ENCODE measurements at places on chromosomes 5 and 9. TPM values are rescaled to one million over a fixed set of nuclear protein-coding genes. Genes with fewer than 3 reads are reported as not detected.

DNA sequence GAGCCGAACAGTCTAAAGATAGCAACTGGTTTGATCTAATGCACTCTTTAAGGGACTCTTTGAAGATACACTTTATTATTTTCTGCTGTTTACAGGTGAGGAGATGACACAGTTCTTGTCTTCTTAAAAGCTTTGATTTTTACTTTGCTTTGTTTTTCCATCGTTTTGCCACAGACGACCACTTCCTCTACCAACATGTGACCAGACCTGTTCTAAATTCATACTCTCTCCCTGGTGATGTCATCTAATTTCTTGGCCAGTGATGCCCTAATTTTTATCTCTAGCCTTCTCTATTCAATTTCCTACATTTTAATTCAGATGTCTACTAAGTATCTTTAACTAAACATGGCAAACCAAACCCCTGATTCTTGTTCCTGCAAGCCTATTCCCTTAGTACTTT is 583.4 kb upstream of the ITGA1 start:
- no peaks in the 10 kb centered on the region for H3K36me3 ChIP-seq
- no peaks in the 10 kb centered on the region for H3K27me3 ChIP-seq
- H3K4me1 ChIP-seq: no peaks in the 10 kb centered on the region
- no peak for DNase-seq
- H3K27ac ChIP-seq: no peak overlapping the region
- H3K4me3 ChIP-seq: no peak overlapping the region

DNA sequence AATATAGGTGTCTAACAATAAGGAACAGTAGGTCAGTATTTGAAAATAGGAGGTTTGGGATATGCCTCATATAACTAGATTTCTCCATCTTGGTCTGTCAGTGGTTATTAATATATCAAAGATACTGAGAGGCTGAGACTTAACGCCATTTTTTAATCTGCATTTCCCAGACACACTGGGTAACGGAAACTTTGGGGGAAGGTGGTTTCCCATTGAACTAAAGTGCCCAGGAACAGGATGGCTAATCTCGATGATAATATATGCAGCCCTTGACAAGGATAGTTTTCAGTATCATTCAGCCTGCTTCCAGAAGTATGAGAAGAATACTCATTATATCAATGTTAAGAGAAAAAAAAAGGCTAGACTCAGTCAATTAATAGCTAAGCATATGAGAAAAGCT is 30.7 kb downstream of the EFNA5 start:
- no peak overlapping the region for H3K27ac ChIP-seq
- H3K4me3 ChIP-seq: no peak overlapping the region
- no peak for DNase-seq
- no peaks in the 10 kb centered on the region for H3K36me3 ChIP-seq

GRCh38 chr9:107739601-107740082 is 250.1 kb upstream of the KLF4 start:
- peak; percentile 77 for DNase-seq
- peak overlapping the region; percentile 82 for H3K27ac ChIP-seq
- peaks cover 8% of the 10 kb centered on the region for H3K4me1 ChIP-seq
- no peaks in the 10 kb centered on the region for H3K27me3 ChIP-seq

DNA sequence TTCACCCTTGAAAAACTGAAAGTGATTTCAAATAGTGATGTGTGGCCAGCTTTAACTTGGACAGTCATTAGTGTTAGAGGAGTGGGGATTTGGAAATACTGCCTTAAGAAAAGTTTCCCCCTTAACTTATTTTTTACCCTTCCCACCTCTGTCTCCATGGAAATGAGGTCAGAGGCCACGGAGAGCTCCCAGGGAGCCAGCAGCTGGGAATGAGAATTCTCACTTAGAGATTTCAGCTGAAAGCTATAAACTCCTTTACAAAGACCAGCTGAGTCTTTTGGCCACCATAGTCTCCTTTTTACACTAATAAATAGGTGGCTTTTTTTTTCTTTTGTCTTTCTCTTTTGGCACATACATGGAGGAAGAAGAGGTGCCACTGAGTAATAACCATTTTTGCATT is 45.7 kb upstream of the PIK3R1 start:
- H3K27me3 ChIP-seq: no peaks in the 10 kb centered on the region
- peak overlapping the region; percentile 80 for H3K27ac ChIP-seq
- H3K36me3 ChIP-seq: no peaks in the 10 kb centered on the region
- H3K4me3 ChIP-seq: no peak overlapping the region

- H3K27me3 ChIP-seq: no peaks in the 10 kb centered on the region
- H3K27ac ChIP-seq: no peak overlapping the region
- no peak for DNase-seq
- no peaks in the 10 kb centered on the region for H3K4me1 ChIP-seq
Measured at GRCh38 chr5:28301712-28302111, 1263.3 kb upstream of the CDH9 start.

The SLC31A2 gene
- total RNA-seq: 3.0 TPM

DNA sequence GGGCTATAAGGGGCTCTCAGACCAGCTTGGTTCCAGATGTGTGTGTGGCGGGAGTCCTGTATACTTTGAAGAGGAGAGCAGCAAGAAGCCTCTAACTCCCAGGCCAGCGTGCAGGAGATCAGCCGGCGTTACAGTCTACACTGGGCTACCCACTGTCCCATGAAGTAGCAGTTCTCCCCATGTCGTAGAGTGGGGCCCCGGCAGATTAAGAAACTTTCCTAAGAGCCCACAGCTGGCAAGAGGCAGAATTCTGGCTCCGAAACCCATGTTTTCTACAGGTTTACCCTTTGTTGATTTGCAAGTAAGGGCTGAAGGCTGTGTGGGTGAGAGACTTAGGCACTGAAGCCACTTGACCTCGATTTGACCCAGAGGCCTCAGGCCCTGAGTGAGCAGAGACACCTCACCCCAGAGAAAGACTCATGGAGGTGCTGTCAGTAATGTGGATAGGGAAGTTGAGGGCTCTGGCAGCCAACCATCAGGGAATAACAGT is 881 bp upstream of the B4GALT1 start:
- peak overlapping the region; percentile 96 for H3K27ac ChIP-seq
- H3K4me3 ChIP-seq: peak overlapping the region; percentile 34

DNA sequence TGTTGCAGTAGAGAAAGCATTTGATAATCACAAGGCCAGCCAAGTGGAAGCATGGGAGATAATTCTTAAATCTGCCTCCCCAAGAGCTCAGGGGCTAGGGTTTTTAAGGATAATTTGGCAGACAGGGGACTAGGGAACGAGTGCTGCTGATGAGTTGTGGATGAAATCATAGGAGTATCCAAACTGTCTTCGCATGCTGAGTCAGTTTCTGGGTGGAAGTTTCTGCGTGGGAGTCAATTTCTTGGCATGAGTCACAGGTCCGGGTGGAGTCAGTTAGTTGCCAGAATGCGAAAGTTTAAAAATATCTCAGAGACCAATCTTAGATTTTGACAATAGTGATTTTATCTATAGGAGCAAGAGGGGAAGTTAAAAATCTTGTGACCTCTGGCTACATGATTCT is 112.6 kb downstream of the TMC1 start:
- no peaks in the 10 kb centered on the region for H3K36me3 ChIP-seq
- no peak for DNase-seq
- H3K4me1 ChIP-seq: no peaks in the 10 kb centered on the region
- H3K4me3 ChIP-seq: no peak overlapping the region

The CCDC183 gene
- total RNA-seq: not detected

DNA sequence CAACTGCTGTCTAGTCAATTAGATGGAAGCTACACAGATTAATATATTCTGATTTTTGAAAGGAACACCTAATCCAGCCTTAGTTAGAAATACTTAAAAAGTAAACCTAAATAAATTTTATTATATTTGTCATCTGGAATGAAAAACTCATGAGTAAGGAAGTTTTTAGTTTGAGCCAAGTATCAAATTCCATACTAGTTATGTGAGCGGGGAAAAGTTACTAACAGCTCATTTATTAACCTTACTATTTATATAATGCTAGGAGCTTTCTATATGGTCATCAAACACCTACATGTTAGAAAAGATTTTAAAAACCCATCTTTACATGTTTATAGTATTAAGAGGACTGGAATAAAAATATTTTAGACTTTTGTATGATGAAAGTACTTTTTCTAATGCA is 41.6 kb upstream of the POU5F2 start:
- H3K27me3 ChIP-seq: no peaks in the 10 kb centered on the region
- H3K4me3 ChIP-seq: no peak overlapping the region
- no peaks in the 10 kb centered on the region for H3K4me1 ChIP-seq
- no peak overlapping the region for H3K27ac ChIP-seq
- no peaks in the 10 kb centered on the region for H3K36me3 ChIP-seq
- DNase-seq: no peak

DNA sequence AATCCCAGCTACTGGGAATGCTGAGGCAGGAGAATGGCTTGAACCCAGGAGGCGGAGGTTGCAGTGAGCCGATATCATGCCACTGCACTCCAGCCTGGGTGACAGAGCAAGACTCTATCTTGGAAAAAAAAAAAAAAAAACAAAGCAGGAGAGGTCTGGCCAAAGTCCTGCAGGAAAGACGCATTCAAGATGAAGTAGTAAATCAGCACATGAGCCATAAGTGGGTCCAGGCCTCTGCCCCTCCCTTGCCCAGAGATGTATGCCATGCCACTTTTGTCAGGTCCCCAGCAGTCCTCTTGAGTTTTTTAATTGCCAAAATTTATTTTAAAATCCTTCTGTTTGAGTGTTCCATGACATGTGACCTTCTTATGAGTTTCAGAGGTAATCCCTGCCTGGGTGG is 8.5 kb upstream of the PHF19 start:
- no peaks in the 10 kb centered on the region for H3K4me1 ChIP-seq
- H3K4me3 ChIP-seq: no peak overlapping the region
- peak overlapping the region; percentile 17 for H3K27ac ChIP-seq
- H3K36me3 ChIP-seq: no peaks in the 10 kb centered on the region

GRCh38 chr9:13487498-13487897 is 208.0 kb upstream of the MPDZ start:
- no peak overlapping the region for H3K27ac ChIP-seq
- no peak overlapping the region for H3K4me3 ChIP-seq
- H3K27me3 ChIP-seq: no peaks in the 10 kb centered on the region
- H3K36me3 ChIP-seq: no peaks in the 10 kb centered on the region
- H3K4me1 ChIP-seq: no peaks in the 10 kb centered on the region

GRCh38 chr5:18972177-18972576 is 1015.8 kb downstream of the CDH18 start:
- no peaks in the 10 kb centered on the region for H3K27me3 ChIP-seq
- no peaks in the 10 kb centered on the region for H3K4me1 ChIP-seq
- no peak overlapping the region for H3K4me3 ChIP-seq
- H3K27ac ChIP-seq: no peak overlapping the region
- DNase-seq: no peak

The SRA1 gene
- 14.9 TPM for total RNA-seq

DNA sequence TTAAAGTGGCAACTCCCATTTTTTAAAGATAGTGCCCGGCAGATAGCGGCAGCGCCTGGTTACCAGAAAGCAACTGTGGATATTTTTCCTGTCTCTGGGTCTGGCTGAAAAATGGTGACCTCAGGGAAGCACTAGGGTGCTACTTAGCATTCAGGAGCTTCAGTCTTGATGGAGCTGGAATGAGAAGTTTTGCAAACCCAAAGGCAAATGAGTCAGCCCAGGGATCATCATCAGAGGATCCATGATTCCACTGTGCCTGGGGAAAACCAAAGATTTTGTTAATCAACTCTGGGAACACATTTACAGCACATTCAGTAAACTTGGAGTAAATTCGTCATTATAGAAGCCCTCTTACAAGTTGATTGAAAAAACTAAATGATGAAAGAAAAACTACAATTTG is 26.7 kb downstream of the F2R start:
- H3K36me3 ChIP-seq: no peaks in the 10 kb centered on the region
- H3K27me3 ChIP-seq: no peaks in the 10 kb centered on the region
- H3K4me1 ChIP-seq: no peaks in the 10 kb centered on the region
- H3K27ac ChIP-seq: no peak overlapping the region
- no peak overlapping the region for H3K4me3 ChIP-seq

DNA sequence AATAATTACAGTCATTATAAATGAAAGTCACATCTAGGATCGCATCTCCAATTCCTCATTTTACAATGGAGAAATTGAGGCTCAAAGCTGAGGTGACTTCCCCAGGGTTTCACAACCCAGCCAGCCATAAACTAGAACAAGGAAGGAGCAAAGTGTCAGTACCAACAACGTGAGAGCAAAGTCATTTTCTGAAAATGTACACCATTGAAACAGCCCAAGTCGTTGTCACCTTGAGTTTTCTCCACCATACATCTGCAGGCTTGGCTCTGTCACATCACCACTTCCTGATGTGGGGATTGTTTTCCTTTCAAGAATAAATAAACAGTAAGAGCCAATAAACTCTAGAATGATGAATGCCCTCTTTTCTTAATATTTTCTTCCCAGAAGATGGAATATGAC is 184.5 kb upstream of the PTGER4 start:
- H3K4me3 ChIP-seq: no peak overlapping the region
- H3K4me1 ChIP-seq: no peaks in the 10 kb centered on the region
- no peaks in the 10 kb centered on the region for H3K27me3 ChIP-seq
- H3K36me3 ChIP-seq: no peaks in the 10 kb centered on the region
- no peak overlapping the region for H3K27ac ChIP-seq

GRCh38 chr9:27335075-27335474 is 38.1 kb upstream of the EQTN start:
- H3K4me3 ChIP-seq: no peak overlapping the region
- no peaks in the 10 kb centered on the region for H3K36me3 ChIP-seq
- no peaks in the 10 kb centered on the region for H3K27me3 ChIP-seq
- H3K4me1 ChIP-seq: peaks cover 11% of the 10 kb centered on the region
- H3K27ac ChIP-seq: no peak overlapping the region

The GMCL2 gene
- total RNA-seq: not detected

The C1QTNF2 gene
- 2.8 TPM for total RNA-seq

- H3K27ac ChIP-seq: no peak overlapping the region
- no peak overlapping the region for H3K4me3 ChIP-seq
- H3K4me1 ChIP-seq: no peaks in the 10 kb centered on the region
- no peaks in the 10 kb centered on the region for H3K27me3 ChIP-seq
Measured at GRCh38 chr5:120382833-120383232, 81.3 kb upstream of the PRR16 start.

- no peak overlapping the region for H3K27ac ChIP-seq
- DNase-seq: no peak
- H3K4me3 ChIP-seq: no peak overlapping the region
- no peaks in the 10 kb centered on the region for H3K36me3 ChIP-seq
- H3K27me3 ChIP-seq: no peaks in the 10 kb centered on the region
Measured at GRCh38 chr9:71853084-71853483, 57.9 kb downstream of the ABHD17B start.

The PTPRD gene
- 1.2 TPM for total RNA-seq

DNA sequence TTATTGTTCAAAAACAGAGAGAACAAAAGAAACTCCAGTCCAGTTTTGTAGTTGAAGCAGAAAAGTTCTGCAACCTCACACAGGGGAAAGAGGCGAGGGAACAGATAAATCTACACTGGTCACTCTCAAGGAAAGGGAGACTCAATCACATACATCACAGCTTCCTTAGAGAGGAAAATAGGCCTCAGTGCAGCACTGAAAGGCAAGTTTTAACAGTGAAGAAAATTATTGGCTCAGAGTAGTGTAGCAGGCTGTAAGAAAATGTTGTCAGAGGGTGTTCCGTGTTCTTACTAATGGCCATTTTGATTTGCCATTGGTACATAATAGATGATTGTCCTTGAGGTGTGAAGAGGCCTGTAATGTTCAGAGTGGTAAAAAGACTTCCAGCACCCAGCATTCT is 530.0 kb upstream of the CDH6 start:
- H3K36me3 ChIP-seq: no peaks in the 10 kb centered on the region
- no peak overlapping the region for H3K4me3 ChIP-seq
- H3K4me1 ChIP-seq: no peaks in the 10 kb centered on the region
- DNase-seq: no peak
- H3K27ac ChIP-seq: no peak overlapping the region
- H3K27me3 ChIP-seq: no peaks in the 10 kb centered on the region
